Daoy (cell line): ENCODE measurements at places on chromosomes 12 and 14. TPM values are rescaled to one million over a fixed set of nuclear protein-coding genes. Genes with fewer than 3 reads are reported as not detected.

TMEM119 gene
- total RNA-seq, result 0.57 and 1.1 TPM in 2 replicates

TAS2R9 gene
- total RNA-seq, result not detected in 2 replicates

BDKRB2 gene
- 4.6 and 8.5 TPM in 2 replicates for total RNA-seq

GOLT1B gene
- 94.6 and 95.2 TPM in 2 replicates for total RNA-seq

DNA sequence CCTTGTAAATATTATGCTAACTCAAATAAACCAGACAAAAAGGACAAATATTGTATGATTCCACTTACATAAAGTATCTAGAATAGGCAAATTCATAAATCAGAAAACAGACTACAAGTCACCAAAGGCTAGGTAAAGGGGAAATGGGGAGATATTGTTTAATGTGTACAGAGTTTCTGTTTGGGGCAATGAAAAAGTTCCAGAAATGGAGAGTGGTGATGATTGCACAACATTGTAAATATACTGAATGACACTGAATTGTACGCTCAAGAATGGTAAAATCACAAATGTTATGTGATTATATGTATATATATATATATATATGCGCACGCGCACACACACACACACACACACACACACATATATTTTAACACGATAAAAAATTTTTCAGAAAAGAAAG, 182.5 kb downstream of the SLC2A13 start:
- DNase-seq, result no peak

DNA sequence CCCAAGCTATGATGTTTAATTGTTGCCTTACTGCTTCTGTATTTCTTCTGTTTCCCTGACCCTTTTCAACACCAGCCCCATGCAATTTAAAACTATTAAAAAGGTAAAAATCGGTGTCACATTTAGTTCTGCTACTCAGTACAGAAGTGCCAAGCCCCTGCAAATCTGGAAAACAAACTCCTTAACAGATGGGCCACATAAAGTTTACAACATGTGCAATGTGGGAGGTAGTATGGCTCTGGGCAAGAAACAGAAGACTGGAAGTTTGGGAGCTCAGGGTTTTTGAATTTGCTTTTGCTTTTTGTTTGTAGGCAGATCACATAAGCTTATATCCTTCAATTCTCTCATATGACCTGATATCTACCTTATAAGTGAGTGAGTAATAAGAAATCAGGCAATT, 404.0 kb upstream of the ATP2B1 start:
- no peak for DNase-seq

- no peak for DNase-seq
Observed at GRCh38 chr12:108567406-108568337, 5.3 kb downstream of the ISCU start.

DNA sequence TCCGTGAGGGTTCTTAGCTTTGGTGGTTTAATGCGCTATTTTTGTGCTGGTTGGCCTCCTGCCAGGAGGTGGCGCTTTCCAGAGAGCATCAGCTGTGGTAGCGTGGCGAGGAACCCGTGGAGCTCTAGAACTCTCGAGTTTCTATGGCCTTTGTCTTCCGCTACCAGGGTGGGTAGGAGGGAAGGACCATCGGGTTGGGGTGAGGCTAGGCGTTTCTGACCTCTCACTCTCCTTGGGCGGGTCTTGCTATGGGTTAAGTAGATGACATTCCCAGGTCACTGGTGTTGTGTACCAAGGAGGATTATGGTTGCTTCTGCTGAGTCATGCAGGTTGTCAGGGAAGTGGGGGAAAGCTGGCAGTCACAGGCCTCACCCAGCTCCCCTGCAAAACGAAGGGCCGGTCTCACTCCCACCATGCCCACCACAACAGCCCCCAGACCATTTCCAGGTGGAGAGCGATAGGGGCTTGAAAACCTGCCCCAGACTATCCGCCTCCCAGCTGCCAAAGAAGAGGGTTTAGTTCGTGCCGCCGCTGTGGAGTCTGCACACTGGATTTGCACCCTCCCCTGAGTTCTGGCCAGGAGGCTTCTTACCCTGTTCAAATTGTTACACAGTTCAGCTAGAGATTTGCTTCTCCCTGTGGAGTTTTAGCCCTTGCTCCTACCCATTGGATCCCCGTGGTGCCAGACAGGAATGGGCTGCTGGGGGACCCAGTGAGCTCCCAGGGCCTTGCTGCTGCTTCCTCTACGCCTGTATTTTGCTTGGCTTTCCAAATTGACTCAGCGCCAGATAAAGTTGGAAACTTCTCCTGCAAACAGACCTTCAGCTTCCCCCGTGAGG, 21.9 kb downstream of the RNFT2 start:
- DNase-seq, result no peak

DNA sequence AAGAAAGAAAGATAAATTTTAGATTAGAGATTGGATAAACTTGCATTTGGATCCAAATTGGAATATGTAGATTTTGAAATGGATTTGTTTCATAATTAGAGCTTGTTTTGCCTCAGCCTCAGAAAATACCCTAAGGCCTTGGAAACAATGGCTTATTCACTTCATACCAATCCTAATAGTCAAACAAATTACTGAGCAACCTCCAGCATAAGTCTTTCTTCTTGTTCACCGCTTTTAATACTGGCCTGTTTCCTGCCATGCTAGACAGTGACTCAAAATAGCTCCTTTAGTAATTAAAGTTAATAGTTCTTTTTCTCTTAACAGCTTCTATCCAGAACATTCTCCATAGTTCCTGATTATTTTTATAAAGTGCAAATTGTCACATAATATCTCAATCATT, 110.9 kb upstream of the DNM1L start:
- DNase-seq, result peak; percentile 80

DNA sequence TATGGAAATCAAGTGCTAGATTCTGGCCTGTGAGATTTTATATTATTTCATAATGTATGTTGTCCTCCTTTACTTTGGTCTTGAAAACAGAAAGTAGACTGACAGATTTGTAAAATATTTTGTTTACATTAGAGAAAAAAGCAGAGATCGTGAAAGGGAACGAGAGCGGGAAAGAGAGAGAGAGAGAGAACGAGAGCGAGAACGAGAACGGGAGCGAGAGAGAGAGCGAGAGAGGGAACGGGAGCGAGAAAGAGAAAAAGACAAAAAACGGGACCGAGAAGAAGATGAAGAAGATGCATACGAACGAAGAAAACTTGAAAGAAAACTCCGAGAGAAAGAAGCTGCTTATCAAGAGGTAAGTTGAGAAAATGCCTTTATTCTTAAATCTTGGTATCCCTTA, 30.6 kb upstream of the PSEN1 start:
- DNase-seq, result no peak
